ENCODE measurements at places on chromosomes 6 and 20.
A peak's percentile ranks its signal among the peaks of the same experiment; 100 is the strongest.

- no peak for DNase-seq
Measured at GRCh38 chr6:4760773-4761172, 15.4 kb upstream of the CDYL start.

DNA sequence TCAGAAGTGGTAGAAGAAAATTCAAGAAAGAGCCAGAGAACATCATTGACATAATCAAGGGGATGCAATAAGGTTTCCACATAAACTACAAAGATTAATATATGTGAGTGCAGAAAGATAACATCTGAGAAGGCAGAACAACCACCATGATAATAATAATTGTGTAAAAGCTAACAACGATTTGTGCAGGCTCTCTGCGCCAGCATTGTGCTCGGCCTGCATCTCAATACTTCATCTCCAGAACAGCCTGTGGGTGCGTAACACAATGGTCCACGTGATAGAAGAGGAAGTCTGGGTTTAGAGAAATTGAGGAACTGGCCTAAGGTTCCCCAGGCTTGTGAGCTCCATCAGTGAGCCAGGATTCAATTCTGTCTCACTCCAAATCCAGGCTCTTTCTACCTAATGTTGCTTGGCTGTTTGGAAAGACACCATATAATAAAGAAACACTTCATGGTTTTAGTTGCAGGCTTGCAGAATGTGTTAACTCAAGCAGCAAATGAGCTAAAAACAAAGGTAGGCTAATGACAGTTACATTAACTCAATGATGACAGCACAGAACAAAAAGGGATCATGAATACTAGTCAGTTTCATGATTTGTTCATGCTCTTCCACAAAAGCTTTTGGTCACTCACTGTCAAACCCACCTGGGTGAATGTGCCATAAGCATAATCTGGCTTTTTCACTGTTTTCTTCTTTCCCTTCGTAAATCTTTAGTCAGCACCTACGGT is 71.2 kb downstream of the LY86 start:
- DNase-seq: no peak

DNA sequence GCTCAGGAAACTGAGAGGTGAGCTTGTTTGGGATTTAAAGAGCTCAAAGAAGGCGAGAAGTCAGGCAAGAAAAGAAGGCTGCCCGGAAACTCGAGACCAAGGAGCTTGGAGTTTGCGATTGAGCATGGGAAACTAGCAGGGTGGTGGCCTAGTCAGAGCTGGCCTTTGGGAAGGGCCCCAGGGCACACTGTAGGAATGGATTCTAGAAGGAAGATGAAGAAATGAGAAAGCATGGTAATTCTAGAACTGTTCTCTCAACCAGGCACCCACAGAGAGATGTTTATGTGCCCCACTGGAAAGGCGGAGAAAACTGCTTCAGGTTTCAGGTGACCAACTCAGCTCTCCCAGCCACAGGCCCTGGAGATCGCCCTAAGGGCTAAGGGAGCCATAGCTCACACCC is 126.2 kb downstream of the FOXO3 start:
- DNase-seq: no peak

- no peak for DNase-seq
Measured at GRCh38 chr6:71420095-71420692, 131.6 kb downstream of the OGFRL1 start.

- DNase-seq: peak; percentile 42
Measured at GRCh38 chr20:25249198-25249931, 1.5 kb downstream of the PYGB start.

DNA sequence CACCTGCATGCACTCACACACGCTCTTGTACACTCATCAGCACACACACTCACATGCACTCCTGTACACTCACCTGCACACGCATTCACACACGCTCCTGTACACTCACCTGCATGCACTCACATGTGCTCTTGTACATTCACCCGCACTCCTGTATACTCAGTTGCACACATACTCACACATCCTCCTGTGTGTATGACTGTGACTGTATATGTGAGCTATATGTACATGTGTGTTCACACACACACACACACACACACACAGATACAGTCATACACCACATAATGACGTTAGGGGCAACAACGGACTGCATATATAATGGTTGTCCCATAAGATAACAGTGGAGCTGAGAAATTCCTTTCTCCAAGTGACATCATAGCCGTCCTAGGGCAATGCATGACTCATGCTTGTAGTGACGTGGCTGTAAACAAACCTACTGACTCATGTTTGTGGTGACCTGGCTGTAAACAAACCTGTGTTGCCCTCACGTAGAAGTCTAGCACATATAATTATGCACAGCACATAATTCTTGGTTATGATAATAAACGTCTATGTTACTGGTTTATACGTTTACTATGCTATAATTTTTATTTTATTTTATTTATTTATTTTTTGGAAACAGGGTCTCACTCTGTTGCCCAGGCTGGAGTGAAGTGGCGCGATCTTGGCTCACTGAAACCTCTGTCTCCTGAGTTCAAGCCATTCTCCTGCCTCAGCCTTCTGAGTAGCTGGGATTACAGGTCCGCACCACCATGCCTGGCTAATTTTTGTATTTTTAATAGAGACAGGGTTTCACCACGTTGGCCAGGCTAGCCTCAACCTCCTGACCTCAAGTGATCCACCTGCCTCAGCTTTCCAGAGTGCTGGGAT is 22.8 kb upstream of the TAF4 start:
- DNase-seq: no peak

GRCh38 chr20:41607791-41608190 is 10.4 kb downstream of the CHD6 start:
- no peak for DNase-seq

DNA sequence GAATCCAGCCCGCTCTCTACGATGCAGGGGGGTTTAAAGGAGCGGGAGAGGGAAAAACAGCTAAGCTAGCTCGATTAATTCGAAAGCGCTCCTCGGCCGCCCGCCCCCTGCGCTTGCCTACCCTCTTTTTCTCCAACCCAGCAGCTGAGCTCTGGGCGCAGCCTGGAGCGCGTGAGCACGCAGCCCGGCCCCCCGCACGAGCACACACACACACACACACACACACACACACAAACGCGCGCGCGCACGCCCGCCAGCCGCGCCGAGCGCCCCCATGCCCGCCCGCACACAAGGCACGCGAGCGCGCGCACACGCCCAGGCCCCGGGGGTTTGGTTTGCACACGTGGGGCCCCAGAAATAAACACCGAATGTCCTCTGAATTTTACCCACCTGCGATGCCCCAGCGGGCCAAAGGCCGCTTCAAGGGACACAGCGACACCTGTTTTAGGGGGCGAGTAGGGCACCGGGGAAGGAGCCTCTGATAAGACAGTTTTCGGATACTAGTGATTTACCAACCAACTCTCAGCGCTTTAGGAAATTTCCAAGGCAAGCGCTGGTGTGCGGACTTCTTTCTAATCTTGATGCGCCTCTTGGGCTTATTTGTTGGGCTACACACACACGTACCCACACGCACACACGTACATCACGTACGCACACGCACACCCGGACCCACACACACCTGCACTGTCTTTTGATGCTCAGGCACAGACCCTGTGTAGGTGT is 802 bp upstream of the NRN1 start:
- DNase-seq: peak; percentile 41

GRCh38 chr20:20212675-20213096 is 155.2 kb upstream of the INSM1 start:
- peak; percentile 93 for DNase-seq

GRCh38 chr6:118198746-118199145 is 291.7 kb downstream of the SLC35F1 start:
- no peak for DNase-seq

DNA sequence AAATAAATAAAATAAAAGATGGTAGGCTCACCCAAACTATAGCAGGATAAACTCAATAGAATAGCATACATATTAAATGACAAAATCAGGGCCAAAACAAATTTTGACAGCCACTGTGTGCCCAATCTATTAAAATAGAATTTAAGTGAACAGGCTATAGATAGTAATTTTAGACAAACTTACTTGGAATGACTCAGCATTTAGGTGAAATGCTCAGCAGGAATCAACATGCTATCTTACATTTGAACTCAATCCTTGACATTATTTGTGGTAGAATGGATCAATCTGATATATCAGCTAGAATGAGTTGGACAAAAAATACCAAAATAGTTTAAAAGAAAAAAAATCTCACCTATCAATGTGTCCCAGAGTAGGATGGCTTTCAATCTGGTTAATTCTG is 578.6 kb downstream of the RFPL4B start:
- no peak for DNase-seq

- DNase-seq: no peak
Measured at GRCh38 chr6:2369606-2370005, 124.2 kb upstream of the GMDS start.

DNA sequence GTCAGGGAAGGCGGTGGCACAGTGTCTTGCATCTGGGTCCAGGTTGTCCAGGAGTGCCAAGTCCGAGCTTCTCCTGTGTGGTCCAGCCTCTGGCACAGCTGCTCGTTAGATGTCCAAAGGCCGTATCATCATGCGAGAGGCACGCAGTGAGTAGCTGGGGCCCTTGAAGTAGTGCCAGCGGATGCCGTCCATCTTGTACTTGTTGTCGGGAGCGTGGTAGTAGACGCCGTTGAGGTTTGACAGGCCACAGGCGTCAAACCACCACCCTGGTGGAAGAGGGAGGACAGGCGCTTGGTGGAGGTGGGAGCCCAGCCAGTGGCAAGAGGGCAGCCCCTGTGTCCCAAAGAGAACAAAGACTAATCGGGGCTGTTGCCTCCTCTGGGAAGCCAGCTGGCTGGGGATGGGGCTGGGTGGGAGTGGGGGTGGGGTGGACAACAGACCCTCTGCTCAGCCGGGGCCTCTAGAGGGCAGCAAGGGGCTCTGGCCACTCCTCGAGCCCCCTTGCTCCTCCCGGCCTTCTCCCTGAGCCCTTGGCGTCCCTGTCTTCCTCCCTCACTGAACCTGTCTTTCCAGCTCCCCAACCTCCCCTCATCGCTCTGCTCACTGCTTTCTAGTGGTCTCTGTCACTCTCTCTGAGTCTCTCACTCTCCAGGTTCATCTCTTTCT is 39.5 kb downstream of the FAM110A start:
- no peak for DNase-seq

DNA sequence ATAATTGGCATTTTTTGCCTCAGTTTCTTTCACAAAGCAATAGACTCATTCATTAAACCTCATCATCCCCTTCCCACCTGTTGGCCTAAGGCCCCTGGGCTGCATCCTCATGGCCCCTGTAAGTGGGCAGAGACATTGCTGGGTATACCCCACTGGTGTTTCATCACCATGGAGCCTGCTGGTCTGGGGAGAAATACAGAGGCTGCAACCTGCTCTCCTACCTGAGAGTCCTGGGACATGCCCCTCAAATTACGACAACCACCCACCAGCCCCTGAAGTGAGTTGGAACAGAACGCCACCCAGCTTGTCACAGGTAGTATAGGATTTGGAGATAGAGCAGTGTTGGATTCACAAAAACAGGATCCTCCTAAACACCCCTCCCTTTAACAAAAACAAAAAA is 190.8 kb downstream of the ANKRD60 start:
- DNase-seq: no peak

- no peak for DNase-seq
Measured at GRCh38 chr6:25617997-25618396, 34.0 kb upstream of the SCGN start.

- no peak for DNase-seq
Measured at GRCh38 chr6:36504181-36504580, 43.1 kb downstream of the STK38 start.

- DNase-seq: peak; percentile 95
Measured at GRCh38 chr6:113858480-113859348, 1.6 kb downstream of the MARCKS start.

- DNase-seq: no peak
Measured at GRCh38 chr6:130518588-130518987, 152.8 kb downstream of the TMEM200A start.

- no peak for DNase-seq
Measured at GRCh38 chr20:17840423-17840822, 128.2 kb downstream of the SNX5 start.

GRCh38 chr6:44594481-44594880 is 207.0 kb downstream of the CDC5L start:
- no peak for DNase-seq

DNA sequence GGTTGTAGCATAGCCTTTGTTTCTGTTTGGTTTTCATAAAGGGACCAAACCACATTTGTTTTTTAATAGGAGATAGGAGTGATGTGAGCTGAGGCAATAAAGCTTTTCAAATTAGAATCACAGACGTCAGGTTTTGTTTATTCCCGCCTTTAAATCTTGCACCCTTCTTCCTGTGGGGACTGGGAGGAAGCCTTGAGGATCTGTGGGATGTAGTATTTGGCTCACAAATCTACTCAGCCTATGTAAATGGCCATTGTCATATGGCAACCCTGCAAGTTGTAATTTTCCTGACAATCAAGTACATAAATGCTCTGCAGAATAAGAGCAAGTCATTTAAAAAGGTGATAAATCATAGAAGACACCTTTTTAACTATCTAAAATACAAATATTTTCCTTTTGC is 110.4 kb downstream of the ADGRG6 start:
- no peak for DNase-seq

GRCh38 chr20:1293641-1294379 is 27.7 kb downstream of the SNPH start:
- DNase-seq: peak; percentile 14

DNA sequence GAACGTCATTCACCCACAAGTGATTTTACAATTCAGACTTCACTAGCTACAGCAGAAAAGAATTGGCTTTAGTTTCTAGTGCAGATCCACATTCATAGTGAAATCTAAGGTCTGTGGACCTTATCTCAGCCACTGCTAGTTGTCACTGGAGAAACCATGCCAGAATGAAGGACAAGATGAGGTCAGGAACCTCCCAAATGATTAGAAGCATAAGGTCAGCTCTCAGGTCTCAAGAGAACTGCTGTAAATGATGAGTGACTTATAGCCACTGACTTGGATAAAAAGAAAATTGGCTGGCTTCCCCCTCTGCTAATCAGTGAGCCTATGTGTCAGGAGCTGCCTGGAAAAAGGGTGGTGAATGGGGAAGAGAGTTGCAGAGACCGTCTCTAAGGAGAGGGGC is 265.3 kb upstream of the BMP2 start:
- no peak for DNase-seq

- no peak for DNase-seq
Measured at GRCh38 chr20:62064770-62065673, 659 bp downstream of the TAF4 start.

DNA sequence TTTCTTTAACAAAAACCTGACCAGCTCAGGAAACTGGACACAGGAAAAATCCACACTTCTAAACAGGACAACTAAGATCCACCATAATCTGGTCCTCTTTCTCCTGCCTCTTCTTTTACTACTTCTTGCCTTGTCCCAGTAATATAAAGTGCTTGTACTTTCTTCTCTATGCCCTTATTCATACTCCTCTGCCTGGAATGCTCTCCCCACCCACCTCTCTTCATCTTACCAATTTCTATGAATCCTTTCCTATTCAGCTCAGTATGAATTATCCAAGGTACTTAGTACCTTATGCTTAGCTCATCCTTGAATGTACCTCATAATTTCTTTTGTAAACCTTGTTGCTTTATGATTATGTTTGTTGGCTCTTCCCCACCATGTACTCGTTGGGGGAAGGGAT is 159.4 kb downstream of the CDK19 start:
- no peak for DNase-seq

GRCh38 chr6:97668716-97669115 is 385.7 kb upstream of the MMS22L start:
- DNase-seq: no peak
